GDM1 (cell line): ENCODE measurements at places on chromosomes 1 and 21.

GRCh38 chr1:65309304-65310077 is at the start of gene DNAJC6:
Gene DNAJC6, plus strand, starts transcription at chr1:65309543. Its CDS starts 203 bp downstream, at chr1:65309746.
- no peak for DNase-seq

- no peak for DNase-seq
Observed at GRCh38 chr21:40760821-40761220, 86.1 kb downstream of the DSCAM start.

DNA sequence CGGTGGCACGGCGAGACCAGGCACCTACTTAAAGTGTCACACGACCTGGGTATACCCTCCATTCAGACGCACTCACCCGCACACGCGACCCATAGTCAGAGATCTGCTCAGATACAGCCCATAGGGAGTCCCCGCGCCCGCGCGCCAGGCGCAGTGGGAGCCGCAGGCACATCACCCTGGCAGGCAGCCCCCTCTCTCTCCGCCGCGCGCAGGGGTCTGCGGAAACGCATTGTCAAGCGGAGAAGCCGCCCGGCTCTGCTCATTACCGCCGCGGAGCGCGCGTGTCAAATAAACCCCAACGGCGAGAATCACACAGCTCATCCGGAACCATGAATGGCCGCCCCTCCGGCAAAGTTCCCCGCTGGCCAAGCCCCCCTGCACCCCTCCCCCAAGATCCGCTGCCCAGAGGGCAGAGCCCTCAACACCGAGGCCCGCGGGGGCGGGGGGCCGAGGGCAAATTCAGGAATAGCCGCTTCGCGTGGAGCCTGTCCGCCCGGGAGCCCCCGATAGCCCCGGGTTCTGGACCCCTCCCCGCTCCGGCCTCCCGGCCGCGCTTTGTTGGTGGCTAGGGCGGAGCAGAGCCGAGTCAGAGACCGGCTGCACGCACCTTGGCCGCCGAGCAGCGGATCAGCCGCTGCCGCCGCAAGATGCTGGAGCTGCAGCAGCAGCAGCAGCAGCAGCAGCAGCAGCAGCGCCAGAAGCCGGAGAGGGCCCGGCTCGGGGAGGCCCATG is 522 bp downstream of the LRP8 start:
- DNase-seq = no peak

- DNase-seq = no peak
Observed at GRCh38 chr1:64755361-64755760, 10.5 kb downstream of the RAVER2 start.

GRCh38 chr1:93597709-93598108 is 83.9 kb downstream of the BCAR3 start:
- DNase-seq = no peak

DNA sequence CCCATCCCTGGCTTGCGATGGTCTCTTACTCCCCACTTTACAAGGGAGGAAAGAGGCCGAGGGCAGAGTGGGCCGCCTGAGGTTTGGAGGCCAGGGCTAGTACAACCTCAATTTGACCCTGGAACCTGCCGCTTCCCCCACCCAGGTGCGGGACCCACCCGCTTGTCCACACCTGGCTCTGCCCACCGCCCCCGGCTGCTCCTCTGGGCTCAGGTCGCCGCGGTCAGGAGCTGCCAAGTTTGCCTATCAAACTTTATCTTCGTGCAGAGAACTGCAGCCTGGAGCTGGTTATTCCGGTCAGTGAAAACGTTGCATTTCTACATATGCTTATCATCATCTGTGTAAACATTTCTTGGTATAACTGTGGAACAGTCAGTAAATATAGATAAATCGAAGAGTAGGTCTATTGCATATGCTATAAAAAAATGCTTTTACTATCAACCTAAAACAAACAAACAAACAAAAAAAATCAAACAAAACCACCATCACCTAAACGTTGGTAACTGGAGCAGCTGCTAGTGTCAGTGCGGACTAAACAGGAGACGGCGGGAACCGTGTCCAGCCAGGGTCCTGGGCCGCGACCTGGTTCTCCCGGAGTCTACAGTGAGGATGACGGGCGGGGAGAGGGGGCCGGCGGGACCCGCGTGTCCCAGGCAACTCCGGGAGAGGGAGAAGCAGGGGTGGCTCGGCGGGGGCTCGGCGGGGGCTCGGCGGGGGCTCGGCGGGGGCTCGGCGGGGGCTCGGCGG is 906 bp upstream of the ADARB1 start:
- DNase-seq = no peak

GRCh38 chr1:60223158-60223557 is 149.6 kb upstream of the C1orf87 start:
- DNase-seq = no peak

- no peak for DNase-seq
Observed at GRCh38 chr1:60428127-60428526, 354.6 kb upstream of the C1orf87 start.

GRCh38 chr1:234985007-234985370 is 143.6 kb downstream of the TOMM20 start:
- no peak for DNase-seq

GRCh38 chr1:20290624-20291597 is at the start of gene VWA5B1:
Gene VWA5B1, plus strand, starts transcription at chr1:20290875. Its CDS starts 19,727 bp downstream, at chr1:20310602.
- no peak for DNase-seq

DNA sequence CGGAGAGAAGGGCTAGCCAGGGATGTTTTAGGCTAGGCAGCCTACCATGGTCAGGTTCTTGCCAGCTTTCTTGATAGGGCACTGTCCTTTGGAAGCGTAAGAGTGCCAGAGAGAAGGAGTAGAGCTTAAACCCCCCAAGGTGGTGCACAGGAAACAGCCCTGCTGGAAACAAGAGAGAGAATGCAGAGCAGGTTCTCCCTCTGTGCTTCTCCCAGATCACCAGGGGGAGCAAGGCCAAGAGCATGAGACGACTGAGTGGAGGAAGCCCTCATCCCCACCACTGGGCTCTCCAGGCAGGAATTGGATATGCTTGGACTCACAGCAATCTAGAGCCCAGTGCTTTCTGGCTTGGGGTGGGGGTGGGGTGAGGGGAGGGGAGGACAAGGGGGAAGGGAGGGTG is 49.8 kb downstream of the ATP2B4 start:
- no peak for DNase-seq

DNA sequence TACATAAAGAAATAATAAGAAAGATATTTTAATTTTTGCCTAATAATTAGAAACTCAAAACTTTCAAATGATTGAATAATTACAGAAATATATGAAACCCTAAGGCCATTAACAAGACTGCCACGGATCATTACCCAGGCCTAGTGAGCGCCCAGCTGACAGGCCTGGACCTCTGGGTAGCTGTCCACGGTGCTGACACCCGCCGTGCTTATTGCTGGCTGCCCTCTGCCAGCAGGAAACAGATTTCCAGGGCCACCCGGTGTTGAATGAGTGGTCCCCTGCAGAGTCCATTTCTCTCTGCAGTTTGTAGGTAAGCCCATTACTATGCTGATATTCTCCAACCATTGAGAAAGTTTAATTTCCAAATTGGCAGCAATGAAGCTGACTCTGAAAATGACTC is 254.4 kb upstream of the GJB5 start:
- DNase-seq = no peak

- no peak for DNase-seq
Observed at GRCh38 chr1:22705586-22705985, 5.1 kb upstream of the EPHB2 start.

GRCh38 chr1:902802-903201 is 20.9 kb upstream of the SAMD11 start:
- no peak for DNase-seq

DNA sequence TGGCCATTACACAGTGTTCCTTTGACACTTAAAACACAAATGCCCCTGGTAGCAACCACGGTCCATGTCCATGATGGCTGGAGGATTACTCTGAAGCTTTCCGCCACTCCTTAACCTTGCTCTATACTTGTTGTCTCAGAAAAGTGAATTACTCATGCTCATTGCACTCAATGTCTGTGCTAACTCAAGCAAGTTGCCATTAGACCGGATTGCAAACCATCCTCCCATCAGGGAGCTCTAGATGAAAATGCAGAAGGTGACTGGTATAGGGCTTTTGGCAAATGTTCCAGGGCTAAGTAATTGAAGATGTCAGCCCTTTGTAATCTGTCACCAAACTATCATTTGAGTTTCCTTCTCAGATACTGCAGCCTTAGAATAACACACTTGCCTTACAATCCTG is 1288.3 kb upstream of the B3GALT2 start:
- DNase-seq = no peak

- no peak for DNase-seq
Observed at GRCh38 chr1:53401813-53402745, 57.1 kb upstream of the DMRTB1 start.

DNA sequence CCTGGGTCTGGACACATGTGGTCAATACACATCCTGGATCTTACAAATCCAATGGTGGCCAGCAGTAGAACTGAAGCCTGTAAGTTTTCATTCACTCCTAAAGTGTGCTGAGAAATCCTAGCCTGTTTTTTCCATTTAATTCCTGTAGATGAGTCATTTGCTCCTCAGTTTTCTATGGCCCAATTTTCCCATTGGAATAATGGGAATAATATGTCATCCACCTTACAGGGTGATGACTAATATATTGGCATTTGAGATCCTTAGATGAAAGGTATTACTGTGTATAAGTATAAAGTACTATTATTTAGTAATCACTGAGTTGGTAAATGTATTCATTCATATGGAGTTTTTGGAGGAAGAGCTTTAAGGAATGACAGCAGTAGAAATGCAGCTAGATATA is 89.7 kb upstream of the ADAR start:
- DNase-seq = no peak

DNA sequence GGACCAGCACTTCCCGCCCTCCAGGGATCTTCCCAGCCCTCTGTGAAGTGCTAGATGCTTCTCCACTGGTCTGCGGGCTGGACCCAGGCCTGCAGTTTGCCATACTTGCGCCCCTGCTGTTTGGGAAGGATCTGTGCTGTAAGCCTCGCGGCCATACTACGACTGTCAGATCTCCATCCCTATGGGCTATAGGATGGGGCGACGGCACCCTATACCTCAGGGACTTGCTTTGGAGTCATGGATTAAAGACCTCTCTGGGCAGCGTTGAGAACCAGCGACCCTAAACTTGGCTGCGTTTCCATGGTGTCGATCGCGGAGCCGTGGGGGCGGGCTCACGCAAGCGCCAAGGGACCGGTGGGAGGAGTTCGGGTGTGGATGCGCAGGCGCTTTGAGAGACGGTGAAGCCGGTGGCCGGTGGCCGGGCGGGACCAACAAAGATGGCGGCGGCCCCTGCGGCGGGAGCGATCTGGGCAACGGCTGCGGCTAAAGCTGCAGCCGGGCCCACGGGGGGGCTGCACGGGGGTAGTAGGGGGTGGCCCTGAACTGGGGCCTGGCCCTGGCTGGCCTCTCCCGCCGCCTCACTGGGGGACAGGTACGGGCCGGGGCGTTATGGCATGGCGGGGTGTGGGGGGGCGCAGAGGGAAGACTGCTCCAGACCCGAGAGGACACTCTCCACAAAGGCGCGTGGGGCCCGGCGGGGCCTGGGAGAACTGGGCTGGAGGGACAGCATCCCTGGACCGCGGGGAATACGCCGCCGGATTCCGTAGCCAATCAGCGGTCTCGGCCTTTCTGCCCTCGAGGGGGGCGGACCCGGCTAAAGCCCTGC is at the start of gene USP21:
USP21 (plus strand) TSS at position 414 of the 826 bp plus-strand sequence. CDS start 1,141 bp downstream, outside the sequence.
- peak; percentile 84 for DNase-seq

GRCh38 chr1:28775121-28775942 is 36.6 kb upstream of the OPRD1 start:
- no peak for DNase-seq

DNA sequence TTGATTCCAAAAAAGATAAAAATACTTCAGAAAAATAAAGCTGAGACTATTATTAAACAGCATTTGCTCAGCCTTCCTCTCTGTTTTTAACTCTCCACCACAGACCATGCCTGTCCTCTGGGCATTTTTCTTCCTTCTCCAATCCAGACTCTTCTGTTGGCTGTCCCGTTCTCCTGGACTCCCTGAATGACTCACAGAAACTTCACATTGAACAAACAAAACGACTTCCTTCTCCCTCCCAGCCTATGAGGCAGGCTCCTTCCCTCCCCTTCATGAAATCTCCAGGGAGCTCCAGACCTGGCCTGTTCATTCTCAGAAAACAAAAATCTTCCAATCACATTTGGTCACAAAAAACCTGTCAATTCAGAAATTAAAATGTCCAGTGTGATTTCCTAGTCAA is 421.3 kb downstream of the NPHP4 start:
- no peak for DNase-seq

GRCh38 chr21:33976082-33977016 is 60.7 kb upstream of the ATP5PO start:
- DNase-seq = peak; percentile 80

GRCh38 chr1:202304375-202304774 is 37.4 kb downstream of the UBE2T start:
- no peak for DNase-seq

DNA sequence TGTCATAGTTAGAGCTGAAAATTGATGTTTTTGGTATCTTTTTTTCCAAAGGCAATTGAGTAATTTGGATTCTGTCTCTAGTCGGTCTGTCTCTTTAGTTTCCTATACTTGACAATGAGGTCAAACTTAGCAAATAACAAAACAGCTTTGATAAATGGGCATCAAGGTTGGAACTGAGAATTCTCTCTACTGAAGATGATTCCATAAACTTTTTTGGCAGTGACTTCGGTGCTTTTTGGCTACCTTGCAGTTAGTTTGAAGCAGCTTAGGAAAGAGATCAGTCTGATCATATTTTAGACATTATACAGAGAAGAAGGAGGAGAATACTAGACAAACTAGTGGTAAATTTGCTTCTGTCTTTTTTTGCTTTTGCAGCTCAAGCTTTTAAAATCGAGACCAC is 559 bp downstream of the VCAM1 start:
- DNase-seq = no peak

DNA sequence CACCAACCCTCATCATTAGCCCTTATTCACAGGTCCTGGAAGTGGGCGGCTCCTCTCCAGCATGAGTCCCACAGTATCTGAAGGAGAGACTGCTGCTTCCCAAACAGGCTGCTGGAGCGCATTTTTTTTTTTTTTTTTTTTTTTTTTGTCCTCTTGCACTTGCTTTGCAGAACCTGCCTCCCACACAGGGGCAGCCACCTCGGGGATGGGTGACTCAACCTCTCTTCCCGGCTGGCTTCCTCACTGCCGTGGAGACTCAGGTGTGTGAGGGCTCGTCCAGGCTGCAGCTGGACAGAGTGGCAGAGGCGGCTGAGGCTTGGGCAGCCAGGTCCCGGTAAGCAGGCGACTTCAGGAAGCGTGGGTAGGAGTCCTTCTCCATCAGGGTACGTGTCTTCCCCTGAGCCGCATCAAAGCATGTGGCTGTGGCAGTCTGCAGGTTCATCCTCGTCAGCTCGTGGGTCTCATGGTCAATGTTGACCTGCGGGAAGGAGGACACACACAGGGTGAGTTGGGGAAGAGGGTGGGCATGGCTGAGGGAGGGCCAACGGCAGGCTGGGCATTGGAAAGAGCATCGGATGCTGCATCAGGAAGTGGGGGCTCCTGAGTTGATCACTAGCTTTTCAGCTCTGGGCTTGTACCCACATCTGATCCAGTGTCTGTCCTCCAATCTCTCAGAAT is 4.0 kb downstream of the RGS16 start:
- DNase-seq = no peak

GRCh38 chr1:230785636-230786384 is 38.6 kb downstream of the CAPN9 start:
- no peak for DNase-seq
